ENCODE measurements at places on chromosomes 5 and 9.
A peak's percentile ranks its signal among the peaks of the same experiment; 100 is the strongest.

DNA sequence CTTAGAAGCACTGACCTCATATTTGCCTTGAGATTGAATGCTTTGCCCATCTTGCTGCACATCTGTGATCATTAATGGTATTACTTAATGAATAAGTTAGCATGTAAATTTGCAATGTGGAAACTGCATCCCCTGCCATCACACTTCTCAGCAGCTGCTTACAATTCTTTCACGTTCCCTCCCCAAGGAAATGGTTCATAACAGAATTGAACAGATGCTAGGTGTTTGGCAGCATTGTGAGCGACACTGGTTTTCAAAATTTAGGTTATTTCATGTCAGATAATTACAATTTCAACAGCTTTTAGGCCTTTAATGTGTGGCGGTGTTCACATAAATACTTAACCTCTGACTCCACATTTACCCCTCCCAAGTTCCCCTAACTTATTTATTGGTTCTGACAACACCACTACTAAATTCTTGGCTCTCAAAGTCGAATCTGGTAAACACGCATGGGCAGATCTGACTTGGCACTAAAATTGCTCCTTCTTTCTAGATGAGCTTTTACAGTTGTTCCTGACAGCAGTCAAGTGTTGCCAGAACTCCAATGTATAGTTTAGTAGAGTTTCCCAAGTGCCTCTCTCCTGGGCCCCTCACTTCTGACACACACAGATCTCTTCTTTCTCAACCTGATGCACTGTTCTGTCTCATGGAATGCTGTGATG lies 46.8 kb downstream of the SLC1A3 start:
- no peak for DNase-seq

DNA sequence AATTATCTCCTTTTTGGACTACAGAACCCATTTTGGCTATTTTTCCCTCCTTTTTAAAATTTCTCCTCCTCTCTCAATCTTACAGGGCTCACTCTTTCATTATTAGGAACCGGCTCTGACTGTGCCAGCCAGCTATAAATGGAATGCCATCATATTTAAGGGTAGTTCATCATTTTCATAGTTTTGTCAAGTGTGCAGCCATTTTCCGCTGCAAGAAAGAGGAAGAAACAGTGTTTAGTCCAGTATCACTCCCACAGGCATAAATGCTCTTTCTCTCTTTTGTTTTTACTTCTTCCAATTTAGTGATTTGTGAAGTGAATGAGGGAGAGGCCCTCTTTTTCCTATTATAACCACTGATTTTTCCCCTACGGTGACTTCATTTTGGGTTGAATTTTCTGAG lies 290.0 kb downstream of the NR3C1 start:
- no peak for DNase-seq

- no peak for DNase-seq
Measured at GRCh38 chr5:173328844-173329490, 753 bp upstream of the STC2 start.

- DNase-seq = no peak
Measured at GRCh38 chr5:157167214-157167621, 1.2 kb upstream of the GARIN3 start.

DNA sequence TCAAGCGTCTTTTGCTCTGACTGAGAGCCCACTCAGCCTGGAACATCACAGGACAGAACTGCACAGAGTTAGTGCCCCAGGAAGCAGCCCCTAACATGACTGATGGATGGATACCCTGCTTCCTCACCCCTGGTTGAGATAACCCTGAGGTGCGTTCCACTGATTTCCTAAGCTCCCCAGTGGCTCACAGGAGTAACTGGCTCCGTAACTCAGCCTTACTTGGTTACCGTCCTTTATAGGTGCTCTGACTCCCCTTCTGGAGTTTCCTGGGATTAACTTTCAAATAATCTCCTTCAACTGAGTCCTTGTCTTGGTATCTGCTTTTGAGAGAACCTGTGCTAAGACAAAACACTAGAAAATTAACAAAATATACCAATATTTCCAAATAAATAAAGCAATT lies 449.5 kb downstream of the AGTPBP1 start:
- DNase-seq = no peak

DNA sequence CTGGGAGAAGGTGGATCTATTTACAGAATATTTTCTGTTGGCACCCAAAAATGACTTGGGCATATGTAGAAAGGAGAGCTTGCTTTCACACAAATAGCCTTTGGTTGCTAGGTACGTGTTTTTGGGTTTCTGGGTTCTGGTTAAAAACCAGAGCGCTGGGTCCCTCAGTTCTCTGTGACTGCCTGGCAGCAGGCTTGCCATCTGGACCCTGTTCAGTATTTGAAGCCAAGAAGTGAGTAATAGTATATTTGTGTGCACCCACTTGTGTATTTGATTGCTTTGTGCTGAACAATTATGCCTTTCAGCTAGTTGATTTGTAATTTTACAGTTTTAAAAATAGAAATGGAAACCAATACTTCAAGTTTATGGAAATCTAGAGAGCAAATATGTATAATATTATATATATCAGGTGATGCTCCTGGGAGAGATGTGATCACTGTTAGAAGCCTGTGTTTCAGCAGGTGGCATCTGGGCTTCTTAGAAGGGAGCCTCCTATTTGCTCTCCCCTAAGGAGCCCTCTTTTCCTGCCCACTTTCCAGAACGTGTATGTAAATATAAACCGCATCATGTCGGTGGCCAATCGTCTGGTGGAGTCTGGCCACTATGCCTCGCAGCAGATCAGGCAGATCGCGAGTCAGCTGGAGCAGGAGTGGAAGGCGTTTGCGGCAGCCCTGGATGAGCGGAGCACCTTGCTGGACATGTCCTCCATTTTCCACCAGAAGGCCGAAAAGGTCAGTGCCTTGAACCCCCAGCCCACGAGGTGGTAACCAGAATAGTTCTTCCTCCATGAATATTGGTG lies 153.6 kb downstream of the TRIO start:
- no peak for DNase-seq

- DNase-seq = no peak
Measured at GRCh38 chr9:95096381-95096780, 221.1 kb downstream of the FANCC start.

DNA sequence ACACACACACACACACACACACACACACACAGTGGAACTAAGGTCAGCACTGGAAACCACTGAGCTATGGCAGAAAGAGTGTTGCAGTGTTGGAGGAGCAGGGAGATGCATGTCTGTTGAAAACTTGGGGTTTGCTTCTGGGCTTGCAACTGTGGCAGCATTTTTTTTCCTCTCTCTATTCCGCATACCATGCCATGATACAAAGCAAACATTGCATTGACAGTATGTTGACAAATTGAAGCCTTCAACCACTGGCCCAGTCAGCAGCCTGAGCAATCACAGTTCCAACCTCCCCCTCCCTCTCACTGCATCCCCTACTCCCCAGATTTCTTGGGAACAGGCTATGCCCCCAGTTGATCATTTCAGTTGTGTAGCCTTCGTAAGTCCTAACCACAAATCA lies 478.1 kb upstream of the WWC1 start:
- DNase-seq = no peak

DNA sequence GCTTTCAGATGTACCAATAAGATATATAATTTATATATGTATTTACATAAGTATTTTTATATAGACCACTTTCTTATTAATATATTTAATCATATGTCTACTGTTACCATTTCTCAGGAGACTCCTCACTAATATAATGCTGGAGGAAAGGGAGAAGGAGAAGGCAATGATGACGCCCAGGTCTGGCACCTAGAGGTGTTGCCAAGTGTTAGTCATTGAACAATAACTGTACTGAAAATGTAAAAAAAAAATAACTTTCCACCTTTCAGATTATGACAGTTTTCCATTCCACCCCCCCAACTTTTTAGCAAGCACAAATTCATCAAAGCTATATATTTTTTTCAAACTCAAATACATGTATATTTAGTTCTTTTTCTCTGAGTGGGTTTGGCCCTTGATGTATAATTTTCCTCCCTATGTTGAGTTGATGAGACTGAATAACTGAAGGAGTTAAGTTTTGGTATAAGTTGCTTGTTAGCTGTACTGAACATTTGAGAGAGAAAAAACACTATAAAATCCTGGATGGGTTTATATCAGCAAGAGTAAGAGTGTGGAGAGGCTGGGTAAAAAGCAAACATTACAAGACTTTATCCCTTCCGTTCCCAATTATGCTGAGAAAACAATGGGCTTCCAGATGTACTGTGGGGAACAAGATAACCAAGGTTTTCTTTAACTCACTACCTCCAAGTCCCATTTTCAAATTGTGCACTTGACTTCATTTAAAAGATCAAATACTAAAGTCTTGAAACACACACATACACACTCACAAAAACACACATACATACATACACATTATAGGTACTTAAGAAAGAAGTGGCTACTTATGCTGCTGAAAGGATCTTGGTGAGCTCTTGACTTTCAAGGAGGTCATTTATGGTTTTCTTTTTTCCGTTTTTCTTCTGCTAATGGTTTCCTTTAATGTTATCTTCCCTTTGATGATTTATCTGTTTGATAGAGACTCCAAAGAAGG lies 142.8 kb upstream of the IFNE start:
- DNase-seq = no peak

- DNase-seq = peak; percentile 98
Measured at GRCh38 chr9:7976167-7976755, 176.7 kb upstream of the DMAC1 start.
